Activated gamma-delta T cell treated with Interleukin-2 at 50 U/mL for 16 hours (primary cell): ENCODE measurements at places on chromosomes 3 and 15.
A peak's percentile ranks its signal among the peaks of the same experiment; 100 is the strongest.

GRCh38 chr3:111956995-111957734 lies 21.7 kb upstream of the ABHD10 start:
- DNase-seq = no peak

DNA sequence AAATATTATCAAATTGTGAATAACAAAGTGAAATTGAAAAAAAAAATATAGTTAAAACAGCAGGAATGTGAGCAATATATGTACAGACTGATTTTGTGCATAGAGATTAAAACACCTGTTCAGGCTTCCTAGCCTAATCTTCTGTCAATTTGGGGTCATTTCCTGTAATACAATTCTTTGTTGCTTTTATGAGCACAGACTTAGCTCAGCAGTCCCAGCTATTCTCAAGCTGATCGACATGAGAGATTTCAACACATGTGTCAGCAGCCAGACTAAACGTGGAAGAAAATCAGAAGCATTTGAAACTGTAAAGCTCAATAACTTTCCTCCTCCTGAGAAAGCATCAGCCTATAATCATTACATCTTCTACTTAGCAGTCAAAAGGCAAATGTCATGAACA lies 1.6 kb upstream of the FHIT start:
- DNase-seq = no peak

GRCh38 chr3:126947429-126947828 lies 35.5 kb upstream of the PLXNA1 start:
- DNase-seq = no peak

- no peak for DNase-seq
These were observed 309.8 kb downstream of the VPS13C start for GRCh38 chr15:61750271-61751084.

DNA sequence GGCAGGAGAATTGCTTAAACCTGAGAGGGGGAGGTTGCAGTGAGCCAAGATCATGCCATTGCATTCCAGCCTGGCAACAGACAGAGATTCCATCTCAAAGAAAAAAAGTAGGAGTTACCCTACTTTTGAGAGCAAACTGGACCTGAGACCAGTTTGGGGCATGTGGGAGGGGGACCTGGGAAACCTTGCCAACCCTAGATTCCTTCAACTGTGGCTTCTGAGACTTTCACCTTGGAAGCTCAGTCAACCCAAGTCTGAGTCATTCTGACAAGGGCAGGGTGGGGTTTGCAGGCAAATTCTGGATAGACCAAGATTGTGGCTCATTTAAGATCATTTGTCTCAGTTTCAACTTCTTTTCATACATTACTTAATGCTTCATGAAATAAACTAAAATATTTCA lies 23.8 kb upstream of the SIAH2 start:
- no peak for DNase-seq

GRCh38 chr15:66841953-66842681 lies 140.1 kb downstream of the SMAD6 start:
- DNase-seq = no peak

- DNase-seq = no peak
These were observed 557.2 kb downstream of the TUSC7 start for GRCh38 chr3:117266806-117267205.

- DNase-seq = no peak
These were observed 194.4 kb upstream of the ONECUT1 start for GRCh38 chr15:52984507-52984906.

DNA sequence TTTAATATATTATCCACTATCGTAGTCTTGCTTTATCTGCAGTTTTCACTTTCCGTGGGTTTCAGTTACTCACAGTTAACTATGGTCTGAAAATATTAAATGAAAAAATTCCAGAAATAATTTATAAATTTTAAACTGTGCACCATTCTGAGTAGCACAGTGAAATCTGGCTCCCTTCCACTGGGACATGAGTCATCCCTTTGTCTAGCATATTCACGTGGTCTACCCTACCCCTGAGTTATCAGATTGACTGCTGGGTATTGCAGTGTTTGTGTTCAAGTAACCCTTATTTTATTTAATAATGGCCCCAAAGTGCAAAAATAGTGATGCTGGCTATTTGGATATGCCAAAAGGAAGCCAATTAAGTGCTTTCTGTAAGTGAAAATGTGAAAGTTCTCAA lies 539.5 kb upstream of the AGTR1 start:
- no peak for DNase-seq

- peak; percentile 14 for DNase-seq
These were observed 180.3 kb upstream of the TSC22D2 start for GRCh38 chr3:150227839-150228238.

DNA sequence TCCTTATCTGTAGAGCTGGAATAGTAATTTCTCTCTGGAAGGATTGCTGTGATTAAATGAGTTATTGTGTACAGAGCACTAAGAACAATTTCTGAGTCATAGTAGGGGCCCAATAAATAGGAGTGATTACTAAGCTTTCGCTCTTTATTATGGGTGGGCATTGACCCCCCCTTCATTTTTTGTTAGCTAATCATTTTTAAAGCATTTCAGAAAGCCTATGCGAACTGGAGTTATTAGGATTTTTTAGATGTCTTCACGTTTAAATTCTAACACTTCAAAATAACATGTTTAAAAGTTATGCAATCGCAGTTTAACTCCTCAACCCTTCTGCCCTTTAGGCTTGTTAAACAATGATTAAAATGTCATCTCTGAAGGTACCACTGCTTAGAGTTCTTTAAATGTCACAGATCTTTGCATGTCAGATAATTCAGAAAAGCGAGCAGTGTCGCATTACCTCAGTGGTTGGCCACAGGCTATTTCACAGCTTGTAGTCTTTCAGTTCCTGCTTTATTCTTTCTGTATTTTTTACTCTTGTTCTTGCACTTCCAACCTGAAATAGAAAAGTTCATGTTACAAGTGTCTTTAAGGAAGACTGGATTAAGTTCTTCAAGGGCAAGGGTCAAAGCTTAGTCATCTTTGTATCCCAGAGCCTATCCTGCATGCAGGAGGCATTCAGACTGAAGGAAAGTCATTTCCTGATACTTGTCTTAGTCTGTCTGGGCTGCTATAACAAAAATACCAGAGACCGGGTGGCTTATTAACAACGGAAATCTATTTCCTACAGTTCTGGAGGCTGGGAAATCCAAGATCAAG lies 102.9 kb downstream of the FNDC3B start:
- no peak for DNase-seq

DNA sequence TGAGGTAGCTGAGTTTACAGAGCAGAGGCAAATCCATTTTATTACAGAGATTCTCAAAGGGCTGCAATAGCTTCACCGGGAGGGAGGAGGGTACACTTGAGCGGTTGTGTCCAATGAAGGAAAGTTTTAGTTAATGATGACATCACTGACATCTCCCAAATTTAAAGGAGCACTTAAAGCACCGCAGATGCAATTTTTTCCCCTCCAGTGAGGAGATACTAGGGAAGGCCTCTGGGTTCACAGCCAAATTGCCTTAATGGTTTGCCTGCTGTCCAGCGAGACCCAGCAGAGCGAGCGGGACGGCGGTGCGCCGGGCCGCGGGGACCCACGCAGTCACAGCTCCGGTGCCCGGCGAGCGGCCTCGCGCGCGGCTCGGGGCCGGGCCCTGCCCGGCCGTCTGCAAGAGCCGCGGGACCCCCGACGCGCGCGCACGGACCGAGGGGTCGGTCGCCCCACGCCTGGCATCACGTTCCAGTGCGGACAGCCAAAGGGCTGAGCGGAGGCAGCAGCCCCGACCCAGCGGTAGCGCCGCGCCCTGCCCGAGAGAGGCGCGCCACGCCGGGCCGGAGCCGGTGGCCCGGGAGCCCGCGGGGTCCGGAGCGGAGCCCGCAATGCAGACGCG lies 160.5 kb upstream of the CHRNA7 start:
- no peak for DNase-seq

GRCh38 chr3:19938295-19938627 lies 4.2 kb upstream of the EFHB start:
- no peak for DNase-seq

DNA sequence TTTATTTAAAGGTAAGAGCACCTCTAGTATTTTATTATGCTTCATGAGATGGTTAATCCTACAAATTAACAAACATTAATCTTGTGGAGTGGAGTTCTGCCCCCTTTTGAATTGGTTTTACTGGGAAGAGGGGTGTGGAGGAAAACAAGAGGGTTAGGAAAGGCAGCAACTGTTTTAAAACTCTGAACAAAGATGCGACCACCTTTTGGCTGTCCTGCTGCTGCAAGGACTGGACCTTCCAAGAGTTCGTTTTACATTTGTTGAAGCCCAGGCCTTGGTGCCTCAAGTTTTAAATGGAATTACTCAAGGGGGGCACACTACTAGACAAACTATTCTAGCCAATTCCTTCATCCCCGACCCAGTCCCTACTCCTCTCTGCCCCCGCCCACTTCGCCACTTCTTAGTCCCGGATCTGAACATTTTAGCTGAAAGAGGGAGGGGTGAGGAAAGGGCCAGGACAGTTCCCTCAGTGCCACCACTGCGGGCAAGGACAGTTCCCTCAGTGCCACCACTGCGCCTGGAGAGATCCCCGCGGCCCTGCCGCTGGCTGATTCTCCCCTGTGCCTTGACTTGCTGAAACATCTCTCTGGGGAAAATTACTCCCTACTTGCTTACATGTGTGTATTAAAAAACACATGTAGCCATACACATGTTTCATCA lies 11.2 kb downstream of the SOX2 start:
- no peak for DNase-seq

DNA sequence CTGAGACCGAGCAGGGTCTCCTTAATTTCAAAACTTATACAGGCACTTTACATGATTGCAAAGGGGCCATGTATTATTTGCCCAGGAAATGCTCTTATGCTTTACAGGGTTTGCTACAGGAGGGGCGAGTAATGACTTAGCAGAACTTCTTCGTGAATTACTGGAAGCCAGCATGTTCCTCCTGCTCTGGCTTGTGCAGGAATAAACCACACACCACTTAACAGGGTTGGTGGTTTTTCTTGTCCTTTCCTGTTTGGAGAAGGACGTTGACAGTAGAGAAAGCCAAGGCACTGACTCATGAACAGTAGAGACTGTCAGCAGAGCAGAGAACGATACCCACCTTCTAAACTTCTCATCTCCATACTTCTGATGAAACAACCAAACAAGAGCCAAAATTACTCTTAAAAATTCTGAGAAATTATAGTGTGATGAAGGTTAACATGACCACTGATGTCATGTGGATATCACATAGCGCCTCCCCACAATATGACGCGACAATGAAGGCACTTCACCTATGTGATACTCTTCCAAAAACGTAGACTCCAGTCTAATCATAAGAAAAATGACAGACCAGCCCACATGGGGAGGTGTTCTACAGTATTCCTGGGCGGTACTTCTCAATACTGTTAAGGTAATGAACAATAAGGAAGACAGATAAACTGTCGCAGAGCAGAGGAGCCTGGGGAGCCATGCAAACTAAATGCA lies 24.7 kb upstream of the MCTP2 start:
- no peak for DNase-seq

- no peak for DNase-seq
These were observed 173.8 kb downstream of the FNDC3B start for GRCh38 chr3:172213200-172213599.

- no peak for DNase-seq
These were observed 203.0 kb upstream of the IGF1R start for GRCh38 chr15:98445315-98445714.

GRCh38 chr3:158330870-158331269 lies 221.0 kb downstream of the RSRC1 start:
- DNase-seq = no peak

GRCh38 chr3:141796889-141797781 lies 33.9 kb downstream of the GRK7 start:
- peak; percentile 33 for DNase-seq

DNA sequence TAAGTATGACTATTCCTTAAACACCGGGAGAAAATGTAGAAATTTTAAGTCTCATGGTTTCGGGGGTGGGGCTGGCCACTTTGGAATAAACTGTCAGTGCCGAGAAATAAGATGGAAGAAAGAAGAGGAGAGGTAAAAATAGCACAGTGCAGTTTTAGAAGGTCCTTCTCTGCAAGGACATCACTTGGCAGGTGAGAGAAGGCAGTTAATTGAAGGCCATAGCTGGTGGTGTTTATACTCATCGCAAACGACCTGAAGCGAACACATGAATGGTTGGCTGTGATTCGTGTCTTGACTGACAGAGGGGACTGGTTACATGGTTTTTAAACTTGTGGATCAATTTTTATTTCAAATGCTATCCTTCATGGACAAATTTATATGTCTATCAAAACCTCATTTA lies 54.9 kb upstream of the SENP5 start:
- DNase-seq = no peak

GRCh38 chr15:73965758-73966113 lies 26.4 kb downstream of the STOML1 start:
- DNase-seq = no peak

GRCh38 chr15:57639306-57639705 lies 47.6 kb downstream of the MYZAP start:
- DNase-seq = no peak

- DNase-seq = no peak
These were observed 213.9 kb downstream of the OCA2 start for GRCh38 chr15:27885201-27885600.

GRCh38 chr3:31255007-31255581 lies 277.6 kb upstream of the STT3B start:
- DNase-seq = no peak

DNA sequence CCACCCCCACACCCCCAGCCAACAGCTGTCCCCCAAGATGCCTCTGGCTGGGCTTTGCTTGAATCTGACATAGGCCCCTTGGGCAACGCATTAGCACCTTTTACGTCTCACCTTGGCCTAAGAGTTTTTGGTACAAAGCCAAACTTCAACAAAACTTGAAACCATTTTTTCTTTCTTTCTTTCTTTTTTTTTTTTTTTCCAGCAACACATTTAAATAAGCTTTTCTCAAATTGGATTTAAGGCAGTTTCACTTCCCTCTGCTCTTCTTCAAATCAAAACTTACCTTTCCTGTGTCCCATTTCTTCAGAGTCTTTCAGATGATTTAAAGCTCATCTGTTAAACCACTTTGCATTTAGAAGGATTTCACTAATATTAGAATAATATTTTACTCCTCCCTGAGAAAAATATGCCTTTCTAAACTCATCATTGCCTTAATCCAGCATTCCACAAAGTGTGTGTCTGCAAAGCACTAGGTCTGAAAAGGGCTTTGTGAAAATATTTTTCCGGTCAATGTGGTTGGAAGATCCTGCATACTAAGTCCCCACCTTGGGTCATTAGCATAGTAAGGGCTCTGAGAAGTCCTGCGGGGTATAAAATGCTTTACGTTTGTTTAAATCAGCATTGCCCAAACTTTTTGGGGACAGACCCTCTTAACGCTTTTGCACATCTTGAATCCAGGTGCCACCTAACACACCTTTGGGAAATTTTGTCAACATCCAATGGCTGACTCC lies 217.0 kb downstream of the TLE3 start:
- DNase-seq = no peak
